Stimulated activated CD8-positive, alpha-beta memory T cell treated with anti-CD3 and anti-CD28 coated beads, Interleukin-15, amount 100 ng/mL, for 4 hours (primary cell): ENCODE measurements at places on chromosomes 7 and 10.
A peak's percentile ranks its signal among the peaks of the same experiment; 100 is the strongest.

DNA sequence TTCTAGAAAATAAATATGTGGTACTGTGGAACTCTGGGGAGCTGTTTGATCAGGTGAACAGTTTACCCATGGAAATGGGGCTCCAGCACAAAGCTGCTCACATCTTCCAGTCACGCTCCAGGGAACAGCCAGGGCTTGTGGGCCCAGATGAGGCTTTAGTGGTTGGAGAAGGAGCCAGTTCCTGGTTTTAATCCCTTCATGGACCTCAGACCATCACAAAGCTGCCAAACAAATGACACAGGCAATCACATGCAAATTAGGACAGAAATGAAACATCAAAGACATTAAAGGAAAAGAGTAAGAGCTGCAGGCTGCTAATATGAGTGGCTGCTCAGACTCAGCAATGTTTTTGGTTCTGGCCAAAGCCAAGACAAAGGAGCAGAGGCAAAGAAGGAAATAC lies 2.2 kb upstream of the ATP6V0E2 start:
- no peak for DNase-seq

DNA sequence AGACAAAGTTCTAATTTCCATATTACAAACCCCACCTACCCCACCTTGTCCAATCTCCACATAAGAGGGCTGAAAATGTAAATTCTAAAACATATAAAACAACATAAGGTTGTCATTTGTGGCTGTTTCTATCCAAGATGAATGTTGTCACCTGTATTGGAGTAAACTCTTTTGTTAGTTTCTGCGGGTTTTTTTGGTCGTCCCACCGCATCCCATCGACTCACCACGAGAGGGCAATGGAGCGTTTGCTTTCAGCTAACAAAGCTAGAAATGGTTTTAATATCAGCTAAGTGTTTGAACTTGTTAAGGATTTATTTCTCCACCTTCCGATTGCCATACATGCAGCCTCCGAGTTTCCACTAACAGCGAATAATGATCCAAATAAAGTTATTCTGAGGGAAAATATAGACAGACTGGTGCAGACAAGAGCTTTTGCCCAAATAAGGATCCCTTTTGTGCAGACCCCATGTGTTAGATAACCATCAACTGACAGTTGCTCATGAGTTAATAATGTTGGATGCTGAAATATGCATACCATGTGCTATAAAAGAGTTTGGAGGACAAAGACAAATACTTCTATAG lies 137.2 kb downstream of the ARID5B start:
- DNase-seq: peak; percentile 66

DNA sequence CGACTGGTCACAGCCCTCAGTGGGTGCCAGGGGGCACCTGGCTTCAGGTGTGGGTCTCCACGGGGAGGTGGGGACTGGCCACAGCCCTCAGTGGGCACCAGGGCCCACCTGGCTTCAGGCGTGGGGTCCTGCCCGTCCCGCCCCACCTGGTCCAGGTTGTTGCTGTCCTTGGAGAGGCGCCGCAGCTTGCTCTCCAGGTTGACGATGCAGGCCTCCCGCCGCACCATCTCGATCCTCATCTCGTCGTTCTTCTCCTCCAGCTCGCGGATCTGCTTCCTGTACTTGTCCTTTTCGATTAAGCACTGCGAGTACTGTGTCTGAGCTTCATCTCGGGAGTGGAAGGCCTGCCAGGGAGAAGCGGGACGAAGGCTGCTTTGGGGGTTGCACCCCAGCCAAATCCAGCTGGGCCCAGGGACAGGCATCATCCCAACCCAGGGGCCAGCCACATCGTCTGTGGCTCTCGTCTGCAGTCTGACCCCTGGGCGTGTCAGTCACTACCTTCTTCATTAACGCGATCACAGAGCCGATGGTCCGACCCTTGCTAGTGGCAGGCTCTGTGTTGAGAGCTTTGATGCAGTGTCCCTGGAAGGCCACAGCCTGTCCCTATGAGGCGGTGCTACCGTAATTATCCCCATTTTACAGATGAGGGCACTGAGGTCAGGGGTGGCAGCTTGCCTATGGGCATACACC lies 92.9 kb upstream of the GNA12 start:
- no peak for DNase-seq

- DNase-seq: no peak
Measured at GRCh38 chr7:155463114-155463811, 5.3 kb downstream of the EN2 start.

DNA sequence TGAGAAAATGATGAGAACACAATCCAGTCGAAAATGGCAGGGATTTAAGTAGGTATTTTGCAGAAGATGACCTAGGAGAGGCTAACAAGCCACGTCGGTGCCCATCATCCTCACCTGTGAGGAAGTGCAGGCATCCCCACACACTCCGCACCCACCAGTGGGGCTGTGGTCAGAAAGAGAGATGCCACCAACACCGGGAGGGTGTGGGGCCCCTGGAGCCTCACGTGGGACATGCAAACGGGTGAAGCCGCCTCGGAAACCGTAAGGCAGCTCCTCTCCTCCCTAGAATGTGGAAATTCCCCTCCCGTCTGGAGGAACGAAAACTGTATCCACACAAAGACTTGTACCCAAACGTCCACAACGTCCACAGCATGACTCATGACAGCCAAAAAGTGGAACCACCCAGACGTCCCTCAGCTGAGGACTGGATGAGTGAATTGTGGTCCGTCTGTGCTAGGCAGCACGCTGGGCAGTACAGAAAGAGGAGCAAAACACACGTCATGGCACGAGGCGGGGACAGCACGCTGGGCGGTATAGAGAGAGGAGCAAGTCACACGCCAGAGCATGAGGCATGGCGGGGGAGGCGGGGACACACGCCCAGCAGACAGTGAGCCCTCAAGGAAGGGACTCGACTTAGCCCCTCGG lies 246.0 kb downstream of the ELFN1 start:
- DNase-seq: no peak

DNA sequence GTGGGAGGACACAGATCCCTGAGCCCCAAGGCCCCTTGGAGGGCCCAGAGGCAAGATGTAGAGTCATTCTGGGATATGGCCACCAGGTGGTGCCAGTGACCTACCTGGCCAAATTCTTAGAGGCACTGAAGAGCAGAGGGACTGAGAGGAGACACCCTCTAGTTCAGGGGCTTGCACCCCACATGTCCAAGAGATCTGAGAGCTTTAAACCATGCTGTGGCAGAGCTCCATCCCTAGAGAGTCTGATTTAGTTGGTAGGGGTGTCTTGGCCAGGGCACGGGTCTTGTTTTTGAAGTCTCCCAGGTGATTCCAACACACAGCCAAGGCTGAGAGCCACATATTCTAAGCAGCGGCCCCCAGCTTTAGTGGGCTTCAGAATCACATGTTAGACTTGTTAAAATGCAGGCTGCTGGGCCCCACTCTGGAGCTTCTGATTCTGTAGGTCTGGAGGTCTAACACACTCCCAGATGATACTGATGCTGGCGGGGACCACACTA lies 52.5 kb downstream of the PRF1 start:
- DNase-seq: peak; percentile 53

DNA sequence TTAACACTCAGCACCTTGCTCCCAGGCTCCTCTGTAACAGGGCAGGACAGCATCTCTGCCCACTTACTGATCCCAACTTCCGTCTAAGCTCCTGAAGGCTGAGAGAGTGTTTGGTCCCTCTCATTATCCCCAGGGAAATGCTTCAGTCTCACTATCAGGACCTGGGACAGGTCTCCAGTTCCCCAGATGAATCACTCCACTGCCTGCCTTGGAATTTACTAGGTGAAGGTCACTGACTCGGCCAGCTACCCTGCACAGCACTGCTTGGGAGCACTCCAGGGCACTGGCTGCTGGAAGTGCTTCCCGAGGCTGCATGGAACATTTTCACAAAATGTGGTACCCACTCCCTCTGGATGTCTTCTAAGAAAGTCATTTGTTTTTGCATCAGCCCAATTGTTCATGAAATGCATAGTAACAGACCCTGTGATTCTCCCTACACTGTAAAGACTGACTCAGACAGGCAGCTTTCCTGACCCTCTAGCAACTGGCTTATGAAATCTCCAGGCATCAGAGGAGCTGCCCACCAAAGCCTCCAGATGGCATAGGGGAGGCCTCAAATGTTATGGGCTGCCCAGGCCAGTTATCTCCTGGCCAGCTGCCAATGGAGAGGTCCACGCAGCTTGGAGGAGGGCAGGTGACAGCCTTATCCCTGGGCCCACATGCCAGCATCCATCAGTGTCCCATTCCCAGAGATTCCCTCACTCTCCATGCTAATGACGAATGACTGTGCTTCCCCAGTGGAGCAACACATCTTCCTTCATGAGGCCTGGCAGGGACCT lies 89.1 kb downstream of the GFRA1 start:
- no peak for DNase-seq

DNA sequence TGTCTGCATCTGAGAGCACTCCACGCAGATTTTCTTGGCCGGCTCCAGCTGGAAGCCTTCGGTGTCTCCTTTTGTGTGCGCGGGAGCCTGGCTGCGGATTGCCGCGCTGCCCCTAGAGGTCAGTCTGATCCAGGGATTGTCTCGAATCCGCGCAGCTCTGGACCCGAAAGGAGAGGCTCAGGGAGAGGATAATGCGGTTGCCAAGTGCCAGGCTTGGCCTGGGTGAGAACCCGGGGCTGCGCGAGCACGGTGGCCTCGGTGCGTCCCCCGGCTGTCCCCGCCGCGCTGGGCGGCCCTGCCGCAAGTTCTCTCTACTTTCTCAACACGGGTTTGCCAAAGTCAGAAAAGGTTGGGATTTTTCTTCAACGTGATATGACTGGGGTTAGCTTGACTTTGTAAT lies 140.9 kb downstream of the ADCYAP1R1 start:
- DNase-seq: no peak

DNA sequence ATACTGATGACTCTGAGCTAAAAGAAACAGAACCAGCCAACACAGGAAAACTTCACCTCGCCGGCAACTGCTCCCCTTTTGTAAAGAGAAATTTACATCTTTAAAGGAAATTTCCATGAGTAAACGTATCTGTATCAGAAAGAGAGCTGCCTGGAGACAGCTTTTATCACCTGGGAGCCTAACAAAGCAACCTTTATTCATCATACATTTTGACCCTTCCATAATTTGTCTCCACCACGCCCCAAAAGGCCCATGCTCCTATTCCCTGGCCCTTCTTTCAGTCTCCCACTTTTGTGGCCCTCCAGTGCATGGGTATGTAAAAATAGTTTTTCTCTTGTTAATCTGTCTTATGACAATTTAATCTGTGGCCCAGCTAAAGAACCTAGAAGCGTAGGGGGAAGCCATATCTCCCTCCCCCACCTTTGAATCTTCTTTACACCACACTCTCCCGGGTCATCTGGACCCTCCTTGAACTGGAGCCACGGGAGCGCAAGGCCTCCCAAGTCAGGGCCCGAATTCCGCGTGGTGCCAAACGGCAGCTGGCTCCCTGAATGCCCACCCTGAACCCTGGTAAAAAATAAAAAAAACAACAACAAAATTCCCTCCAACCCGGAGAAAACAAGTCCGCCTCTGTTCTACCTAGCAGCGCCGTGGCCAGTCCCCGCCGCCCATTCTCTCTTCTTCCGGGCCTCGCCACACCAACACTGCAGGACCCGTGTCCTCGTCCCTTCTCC lies 15.4 kb upstream of the FKBP9 start:
- no peak for DNase-seq

DNA sequence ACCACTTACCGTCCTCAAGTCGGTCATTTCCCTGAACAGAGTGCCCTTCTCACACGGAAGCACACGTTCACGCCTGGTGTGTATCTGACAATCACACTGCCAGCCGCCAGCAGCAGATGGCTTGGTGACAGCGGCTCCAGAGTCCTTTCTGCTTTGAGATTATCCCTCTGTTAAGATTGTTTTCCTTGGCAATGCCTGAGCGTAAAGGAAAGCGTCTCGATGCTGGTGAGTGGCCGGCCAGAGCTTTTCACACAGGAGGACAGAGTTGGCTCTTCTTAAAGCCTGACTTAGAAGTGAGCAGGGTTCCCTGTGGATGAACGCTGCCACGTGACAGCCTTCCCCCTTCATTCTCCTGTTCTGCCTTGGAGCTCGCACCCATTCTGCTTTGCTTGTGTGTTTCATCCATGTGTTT lies 22.1 kb upstream of the PRKAR1B start:
- no peak for DNase-seq

DNA sequence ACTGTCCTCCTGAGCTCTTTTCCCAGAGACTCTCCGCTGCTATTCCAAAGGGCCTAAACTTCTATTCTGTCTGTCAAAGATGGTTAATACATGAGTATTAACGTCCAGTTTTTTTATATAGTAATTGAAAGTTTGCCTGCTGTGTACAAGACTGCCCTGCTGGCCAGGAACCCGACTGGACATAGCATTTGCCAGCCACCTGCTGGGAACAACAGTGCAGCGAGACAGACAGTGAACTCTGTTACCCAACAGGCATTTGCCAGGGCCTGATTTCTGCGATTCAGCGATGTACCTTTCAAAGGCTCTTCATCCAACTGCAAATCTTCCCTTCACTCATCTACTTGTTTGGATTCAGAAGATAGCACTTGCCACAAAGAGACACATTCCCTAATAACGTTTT lies 128.8 kb upstream of the SEM1 start:
- DNase-seq: no peak

DNA sequence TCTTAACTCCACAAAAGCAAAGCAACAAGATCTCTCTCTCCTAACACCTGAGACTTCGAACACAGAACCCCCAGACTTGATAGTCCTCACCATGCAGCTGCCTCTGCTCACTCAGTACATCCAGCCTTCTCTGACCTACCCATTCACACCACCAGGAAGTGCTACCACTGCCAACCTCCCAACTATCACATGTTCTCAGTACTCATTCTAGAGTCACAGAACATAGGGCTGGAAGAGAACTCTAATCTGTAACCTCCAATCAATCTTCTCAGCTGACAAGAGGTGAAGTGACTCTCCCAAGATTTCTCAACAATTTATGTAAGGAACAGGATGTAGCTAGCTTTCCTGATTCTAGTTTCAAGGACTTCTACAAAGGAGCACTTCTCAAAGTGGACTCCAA lies 3.8 kb downstream of the NUDCD3 start:
- DNase-seq: no peak

GRCh38 chr10:70850097-70850496 lies 34.3 kb downstream of the SGPL1 start:
- DNase-seq: no peak

GRCh38 chr10:22340329-22341189 lies 4.7 kb upstream of the SPAG6 start:
- DNase-seq: no peak
